Fibroblast of skin of scalp (primary cell): ENCODE measurements at places on chromosomes 11 and 22.

DNA sequence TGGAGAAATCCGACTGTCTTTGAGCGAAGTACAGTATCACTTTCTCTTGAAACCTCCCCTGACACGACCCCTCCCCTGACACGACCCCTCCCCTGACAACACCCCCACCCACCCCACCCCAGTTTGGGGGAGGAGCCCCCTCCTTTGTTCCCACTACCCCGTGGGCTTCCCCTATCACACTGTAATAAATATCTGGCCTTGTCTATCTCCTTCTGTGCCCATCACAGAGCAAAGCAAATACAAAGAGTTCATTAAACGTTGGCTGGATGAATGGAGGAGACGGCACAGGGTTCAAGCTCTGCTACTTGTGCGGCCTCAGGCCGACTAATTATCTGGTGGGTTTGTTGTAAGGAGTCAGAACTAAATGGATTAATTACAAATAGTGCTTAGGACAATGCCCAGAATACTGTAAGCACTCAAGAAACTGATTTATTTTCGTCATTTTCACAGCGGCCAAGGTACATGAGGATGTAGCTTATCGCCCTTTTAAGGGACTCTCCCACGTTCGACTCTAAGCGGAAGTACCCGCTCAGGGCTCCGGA, 628 bp upstream of the GGA1 start:
- DNase-seq, result no peak

GRCh38 chr11:15896530-15896929, 459.8 kb downstream of the SOX6 start:
- DNase-seq, result no peak

DNA sequence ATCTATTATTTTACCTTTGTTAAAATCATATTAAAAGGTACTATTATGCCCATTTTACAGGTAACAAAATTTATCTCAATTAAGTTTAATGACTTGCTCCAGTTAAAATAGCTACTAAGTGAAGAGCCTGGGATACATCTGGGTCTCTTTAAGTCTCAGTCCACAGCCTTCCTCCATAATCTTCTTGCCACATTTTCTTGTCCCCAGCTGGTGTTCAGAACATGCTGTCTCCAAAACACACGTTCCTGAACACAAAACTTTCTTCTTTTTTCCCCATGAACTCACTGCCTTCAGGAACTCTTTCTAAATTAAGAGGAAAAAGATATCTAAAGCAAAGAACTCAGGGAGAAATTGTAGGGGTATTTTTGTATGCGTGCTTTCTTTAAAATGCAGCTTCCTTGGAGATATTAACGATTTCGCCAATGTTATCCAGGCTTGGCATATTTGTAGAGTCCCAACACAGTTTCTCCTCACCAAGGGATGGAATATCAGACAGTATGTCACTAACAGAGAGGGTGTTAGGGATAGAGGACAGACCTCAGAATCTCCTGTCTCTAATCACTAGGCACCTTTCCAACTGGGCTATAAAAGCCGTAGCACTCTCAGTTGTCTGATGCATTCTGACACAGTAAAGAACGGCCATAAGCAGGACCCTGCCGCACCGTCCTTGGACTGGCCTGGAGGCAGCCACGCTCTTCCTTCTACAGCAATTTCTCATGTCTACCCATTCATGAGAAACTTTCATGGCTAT, 232.8 kb upstream of the BLID start:
- no peak for DNase-seq

GRCh38 chr11:20451568-20451967, 64.1 kb downstream of the PRMT3 start:
- DNase-seq, result peak; percentile 26

DNA sequence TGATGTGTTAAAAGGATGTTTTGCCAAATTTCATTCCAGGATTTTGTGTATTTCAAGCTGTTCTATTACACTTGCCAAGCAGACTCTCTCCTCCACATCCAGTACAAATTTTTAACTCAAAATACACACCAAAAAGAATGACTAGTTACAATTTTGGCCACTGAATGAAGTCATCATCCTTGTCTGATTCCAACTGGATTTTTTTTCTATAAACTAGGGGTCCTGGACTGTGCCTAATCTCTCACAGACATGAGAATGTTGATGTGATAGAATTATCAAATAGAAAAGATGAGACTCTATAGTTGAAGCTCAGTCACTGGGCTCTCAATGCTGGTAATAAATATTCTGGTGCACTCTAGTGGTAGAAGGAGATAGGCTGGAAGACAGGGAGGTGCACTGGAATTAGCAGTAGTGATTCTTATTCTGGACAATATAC, 85.8 kb downstream of the FANCF start:
- DNase-seq, result peak; percentile 56
